WTC11 (cell line): ENCODE measurements at places on chromosomes 11 and 22. TPM values are rescaled to one million over a fixed set of nuclear protein-coding genes. Genes with fewer than 3 reads are reported as not detected.

GRCh38 chr11:125091877-125092664 is 19.4 kb downstream of the TMEM218 start:
- no peaks in the 10 kb centered on the region for H3K27me3 ChIP-seq
- no peak overlapping the region for H3K27ac ChIP-seq
- peaks cover 25% of the 10 kb centered on the region for H3K4me1 ChIP-seq
- DNase-seq, result no peak
- H3K36me3 ChIP-seq, result peaks cover 6% of the 10 kb centered on the region; the same call in 1 of the 2 replicates

DNA sequence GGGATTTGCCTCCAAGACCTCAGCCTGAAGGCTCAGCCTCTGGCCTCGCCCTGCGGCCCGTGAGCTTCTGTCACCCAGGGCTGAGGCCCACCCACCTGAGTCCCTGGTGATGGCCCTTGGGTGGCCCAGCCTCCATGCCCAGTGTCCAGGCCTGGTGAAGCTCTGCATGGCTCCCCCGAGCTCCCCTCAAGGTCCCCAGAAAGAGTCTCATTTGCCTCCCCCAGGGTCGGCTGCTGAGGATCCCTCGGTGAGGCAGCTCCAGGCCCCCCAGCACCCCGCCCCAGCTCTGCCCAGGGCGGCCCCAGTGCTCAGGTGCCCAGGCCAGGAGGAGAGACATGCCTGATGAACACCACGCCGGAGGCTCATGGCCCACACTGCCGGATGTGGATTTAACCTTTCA is 2.1 kb upstream of the TH start:
- no peak overlapping the region for H3K27ac ChIP-seq
- no peak overlapping the region for H3K4me3 ChIP-seq
- no peak for DNase-seq
- H3K27me3 ChIP-seq, result peaks cover 2% of the 10 kb centered on the region; the same call in 1 of the 2 replicates
- no peaks in the 10 kb centered on the region for H3K4me1 ChIP-seq

DNA sequence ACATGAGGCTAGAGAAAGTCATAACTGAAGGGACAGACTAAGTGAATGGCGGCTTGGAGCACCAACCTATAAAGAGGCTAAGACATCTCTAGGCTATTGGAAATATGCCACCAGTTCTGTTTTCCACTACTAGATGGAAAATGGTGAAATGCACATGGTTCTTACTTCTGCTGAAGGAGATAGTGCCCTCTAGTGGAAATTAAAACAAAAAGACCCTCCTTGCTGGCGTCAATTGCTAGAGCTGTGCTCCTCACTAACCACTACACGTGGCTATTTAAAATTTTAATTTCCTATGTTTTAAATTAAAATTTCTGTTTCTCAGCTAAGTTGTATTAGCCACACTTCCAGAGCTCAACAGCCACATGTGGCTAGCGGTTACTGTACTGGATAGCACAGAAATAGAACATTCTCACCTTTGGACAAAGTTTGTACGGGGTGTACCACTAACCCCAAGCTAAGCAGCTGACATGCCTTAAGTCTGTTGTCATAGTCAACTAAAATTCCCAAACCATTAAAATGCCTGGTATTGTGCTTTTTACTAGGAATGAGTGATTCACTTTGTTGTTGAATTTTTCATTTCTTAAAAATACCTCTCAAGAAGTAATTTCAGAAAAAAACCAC is 34.1 kb upstream of the CALCA start:
- H3K27me3 ChIP-seq, result no peaks in the 10 kb centered on the region
- H3K4me3 ChIP-seq, result no peak overlapping the region
- H3K4me1 ChIP-seq, result no peaks in the 10 kb centered on the region
- no peak for DNase-seq
- H3K27ac ChIP-seq, result no peak overlapping the region

KDM4E gene
- total RNA-seq, result not detected in 3 replicates

CALCA gene
- 0.41 to 0.62 TPM (median 0.42 TPM) in 3 replicates for total RNA-seq
